ENCODE measurements at places on chromosomes 3 and 15.

DNA sequence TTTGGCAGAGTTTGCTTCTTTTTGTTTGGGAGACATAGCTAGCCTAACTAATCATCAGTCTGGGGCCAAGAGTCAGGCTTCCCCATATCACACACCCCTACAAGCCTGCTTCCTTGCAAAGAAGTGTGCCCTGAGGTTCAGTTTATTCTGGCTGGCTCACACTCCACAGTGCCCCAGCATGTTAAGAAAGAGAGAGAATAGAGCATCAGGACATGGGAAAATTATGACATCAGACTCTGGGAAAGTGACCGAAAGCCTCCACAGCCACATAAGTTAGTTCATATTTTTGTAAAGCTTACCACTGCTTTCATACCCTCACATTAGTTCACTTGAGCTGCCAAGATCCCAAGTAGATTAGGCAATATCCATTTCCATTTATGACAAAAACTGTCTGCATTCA lies 63.0 kb upstream of the CFAP161 start:
- no peak for DNase-seq

GRCh38 chr15:42150219-42150970 lies 6.0 kb downstream of the PLA2G4F start:
- no peak for DNase-seq

- DNase-seq: no peak
These were observed 596.6 kb upstream of the NR2F2 start for GRCh38 chr15:95733931-95734330.

DNA sequence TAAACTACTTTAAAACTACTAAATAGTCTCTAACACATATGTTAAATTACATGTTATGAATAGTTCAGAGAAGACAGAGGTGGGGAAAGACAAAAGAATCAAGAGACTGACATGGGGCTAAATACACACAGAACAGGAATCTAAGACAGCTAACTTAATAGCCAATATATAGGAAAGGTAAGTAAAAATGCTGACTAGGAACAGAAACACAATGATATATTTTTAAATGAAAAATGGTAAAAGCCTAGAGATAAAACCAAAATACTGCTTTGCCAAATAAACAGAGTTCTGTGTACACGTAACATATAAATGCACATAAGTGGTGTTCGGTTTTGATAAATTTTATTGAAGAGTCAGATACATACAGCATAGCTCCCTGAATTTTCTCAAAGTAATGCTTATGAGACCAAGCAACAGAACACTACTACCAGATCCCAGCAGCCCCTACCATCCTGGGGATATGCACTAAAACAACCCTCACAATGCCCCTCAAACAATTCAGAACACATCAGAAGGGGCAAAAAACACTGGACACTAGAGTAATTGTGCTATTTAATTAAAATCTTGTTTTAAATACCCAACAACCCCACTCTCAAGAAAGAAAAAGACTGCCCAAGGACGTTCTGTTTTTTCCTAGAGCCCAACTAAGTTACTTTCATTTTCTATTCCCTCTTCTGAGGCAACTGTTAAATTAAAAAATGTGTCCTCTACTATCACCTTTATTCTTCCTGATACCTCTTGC lies 121.1 kb downstream of the ADAM10 start:
- DNase-seq: no peak

DNA sequence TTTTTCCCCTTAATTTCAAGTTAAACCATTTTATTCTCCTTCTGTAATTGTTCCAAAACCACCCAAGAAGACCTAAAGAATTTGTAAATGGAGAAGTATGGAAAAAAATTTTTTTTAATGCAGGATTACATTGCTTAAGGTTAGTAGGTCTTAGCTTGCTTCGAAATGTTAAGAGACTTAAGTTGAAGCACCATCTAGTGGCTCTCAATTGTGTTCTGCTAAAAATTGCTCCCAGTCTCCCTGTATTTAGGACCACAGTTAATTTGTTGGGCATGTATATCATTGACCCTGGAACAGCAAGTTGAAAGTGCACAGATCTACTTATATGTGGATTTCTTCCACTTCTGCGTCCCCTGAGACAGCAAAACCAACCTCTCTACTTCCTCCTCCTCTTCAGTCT lies 32.4 kb downstream of the CD200R1L start:
- DNase-seq: no peak

GRCh38 chr3:83131236-83131635 lies 1369.8 kb upstream of the GBE1 start:
- DNase-seq: no peak

DNA sequence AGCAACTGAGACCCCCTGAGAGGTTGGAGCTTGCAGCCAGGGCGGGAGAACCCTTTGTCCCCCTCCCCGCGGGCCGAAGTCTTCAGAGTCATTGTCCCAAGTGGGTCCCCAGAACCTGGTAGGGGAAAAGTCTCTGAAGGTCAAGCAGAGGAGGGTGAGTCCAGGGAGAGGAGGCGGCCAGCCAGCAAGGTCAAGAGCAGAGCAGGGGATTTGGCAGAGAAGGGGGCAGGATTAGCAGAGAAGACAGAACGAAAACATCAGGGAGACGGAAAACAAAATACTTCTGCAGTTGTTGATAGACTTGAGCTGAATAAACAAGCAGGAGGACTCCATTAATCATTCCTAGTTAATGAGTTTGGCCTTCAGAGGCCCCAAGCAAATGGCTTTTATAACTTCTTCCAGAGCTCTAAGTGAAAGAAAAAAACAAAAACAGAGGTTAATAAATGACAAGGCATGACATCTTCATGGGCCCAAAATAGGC lies 66.7 kb downstream of the GRIP2 start:
- no peak for DNase-seq

DNA sequence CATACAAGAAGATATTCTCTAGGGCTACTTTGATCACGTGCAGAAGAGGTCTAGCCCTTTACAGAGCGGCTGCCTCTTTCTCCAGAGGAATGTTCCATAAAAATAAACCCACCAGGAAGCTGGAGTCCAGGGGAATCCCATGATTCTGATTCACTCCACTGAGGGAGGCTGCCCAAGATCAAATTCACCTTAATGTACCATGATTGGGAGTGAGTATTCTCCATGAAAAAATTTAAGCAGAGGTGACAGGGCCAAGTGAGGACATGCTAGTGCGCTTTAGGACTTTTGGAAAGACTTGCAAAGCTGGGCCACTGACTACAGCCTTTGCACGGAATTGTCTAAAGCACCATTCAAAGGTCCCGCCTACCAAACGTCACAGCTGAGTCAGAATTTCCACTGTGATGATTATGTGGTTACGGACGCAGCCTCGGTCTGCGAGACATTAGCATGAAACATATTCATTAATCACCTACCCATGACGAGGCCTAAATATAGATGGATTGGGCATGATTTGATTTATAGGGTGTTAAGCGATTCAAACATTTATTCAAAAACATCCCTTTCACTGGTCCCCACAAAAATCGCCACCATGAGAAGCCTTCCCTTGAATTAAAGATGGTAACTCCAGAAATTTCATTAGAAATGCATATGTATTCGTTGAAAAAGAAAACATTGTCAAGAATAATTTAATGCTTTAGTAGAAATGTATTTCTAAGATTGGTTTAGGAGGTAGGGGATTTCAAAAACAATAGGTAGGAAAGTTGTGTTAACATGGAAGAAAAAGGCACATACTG lies 152.6 kb downstream of the GREM1 start:
- no peak for DNase-seq

DNA sequence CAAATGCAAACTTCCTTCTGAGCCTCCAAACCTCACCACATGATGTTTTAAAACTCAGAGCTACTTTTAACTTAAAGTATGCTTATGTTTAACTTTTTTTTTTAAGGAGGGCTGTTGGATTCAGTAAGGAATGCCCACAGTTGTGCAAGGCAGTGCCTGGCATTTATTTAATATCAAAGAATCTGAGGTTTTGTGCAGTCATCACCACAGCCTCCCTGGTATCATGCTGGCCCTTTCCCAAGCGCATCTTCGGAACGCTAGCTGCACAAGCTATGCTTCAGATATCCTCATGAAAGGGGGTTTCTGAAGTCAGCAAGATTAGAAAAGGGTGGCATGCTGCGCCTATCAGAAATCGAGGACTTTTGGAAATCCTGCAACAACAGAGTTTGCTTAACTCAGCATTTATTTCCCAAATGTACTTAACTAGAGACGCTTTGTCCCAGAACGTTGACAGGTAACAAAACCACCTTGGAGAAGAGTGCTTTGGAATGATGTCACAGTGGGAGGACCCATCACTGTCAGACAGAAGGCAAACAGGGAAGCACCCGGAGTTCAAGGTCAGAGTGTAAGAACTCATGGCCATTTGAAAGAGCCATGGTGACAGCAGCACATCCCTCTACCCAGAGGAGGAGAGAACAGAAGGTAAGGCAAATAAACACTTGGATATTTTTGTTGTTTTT lies 120.2 kb upstream of the IGF1R start:
- no peak for DNase-seq

- no peak for DNase-seq
These were observed 195.4 kb upstream of the HES1 start for GRCh38 chr3:193940526-193940925.

GRCh38 chr3:197298945-197299854 lies 788 bp upstream of the DLG1 start:
- no peak for DNase-seq

DNA sequence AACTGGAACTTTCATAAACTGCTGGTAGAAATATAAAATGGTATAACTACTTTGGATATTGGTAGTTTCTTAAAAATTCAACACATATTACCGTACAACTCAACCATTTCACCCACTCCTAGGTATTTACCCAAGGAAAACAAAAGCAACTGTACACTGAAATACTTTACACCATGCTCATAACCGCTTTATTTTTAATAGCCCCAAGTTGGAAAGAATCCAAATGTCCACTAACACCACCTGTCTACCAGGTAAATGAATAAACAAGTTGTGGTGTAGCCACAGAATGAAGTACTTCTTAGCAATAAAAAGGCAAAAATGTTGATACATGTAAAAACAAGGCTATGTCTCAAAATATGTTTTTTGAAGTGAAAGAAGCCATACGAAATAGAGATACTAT lies 215.9 kb upstream of the PEX5L start:
- no peak for DNase-seq

GRCh38 chr15:94266789-94267188 lies 35.4 kb downstream of the MCTP2 start:
- no peak for DNase-seq

GRCh38 chr15:22979238-22980188 lies 655 bp downstream of the CYFIP1 start:
- peak; percentile 9 for DNase-seq
